ENCODE measurements at places on chromosomes 7 and 10.

- no peak for DNase-seq
These were observed 236.2 kb downstream of the PCLO start for GRCh38 chr7:82926477-82926876.

- peak; percentile 63 for DNase-seq
These were observed at the start of gene HDAC9 for GRCh38 chr7:18495412-18496340. HDAC9 (plus strand) TSS chr7:18495749; CDS start chr7:18496303, 554 bp downstream.

DNA sequence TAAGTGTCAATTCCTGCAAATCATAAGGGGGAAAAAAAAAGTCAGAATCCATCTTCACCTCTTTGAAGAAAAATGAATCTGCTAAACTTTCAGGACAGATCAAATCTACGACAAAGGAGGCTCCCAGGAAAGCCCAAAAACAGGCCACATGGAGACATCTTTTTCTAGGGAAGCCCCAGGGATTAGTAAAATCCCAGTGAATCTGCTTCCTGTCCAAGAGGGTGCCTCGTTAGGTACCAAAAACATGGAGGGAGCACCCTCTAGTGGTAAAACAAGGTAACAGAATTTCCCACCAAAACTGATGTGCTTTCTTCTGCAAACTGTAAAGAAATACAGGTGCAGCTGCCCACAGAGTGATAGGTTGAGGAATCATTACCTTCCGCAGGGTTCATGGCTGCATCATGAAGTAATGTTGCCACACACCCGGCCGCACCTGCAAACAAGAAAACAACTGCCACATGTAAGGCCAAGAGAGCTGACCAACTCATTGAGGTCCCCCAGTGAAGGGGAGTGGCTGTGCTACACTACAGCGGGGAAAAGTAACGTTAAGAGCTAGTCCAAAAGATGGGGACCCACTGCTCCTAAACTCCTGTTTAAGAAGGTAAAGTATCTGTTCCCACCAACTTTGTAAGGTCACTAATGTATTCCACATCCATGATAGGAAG lies 7.9 kb downstream of the SLC25A28 start:
- no peak for DNase-seq

DNA sequence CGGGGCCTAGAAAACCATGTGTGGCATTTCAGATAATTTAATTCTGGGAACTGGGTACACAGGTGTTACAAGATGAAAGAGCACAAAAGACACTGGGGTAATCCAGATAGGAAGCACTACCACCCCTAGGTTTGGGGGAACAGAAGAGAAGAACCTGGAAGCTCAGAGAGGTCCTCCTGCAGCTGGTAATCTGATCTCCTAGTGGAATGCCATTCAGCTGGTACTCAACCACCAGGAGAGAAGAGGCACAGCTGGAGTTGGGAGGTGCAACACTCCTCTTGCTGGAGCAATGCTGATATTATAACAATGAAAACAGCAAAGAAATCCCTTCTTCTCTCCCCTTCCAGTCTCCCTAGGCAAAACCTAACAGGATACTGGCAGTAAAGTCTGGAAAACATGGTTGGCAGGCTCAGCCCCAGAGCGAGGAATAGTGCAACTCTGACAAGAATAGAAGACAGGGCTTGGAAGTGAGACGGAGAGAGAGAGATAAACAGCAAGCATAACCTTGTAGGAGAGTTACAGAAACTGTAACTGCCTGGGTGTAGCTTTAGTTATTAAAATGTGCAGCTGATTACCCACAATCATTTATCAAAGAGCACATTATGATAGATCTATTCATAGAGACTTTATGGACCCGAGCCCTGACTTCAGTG lies 35.0 kb downstream of the NRF1 start:
- peak; percentile 47 for DNase-seq

DNA sequence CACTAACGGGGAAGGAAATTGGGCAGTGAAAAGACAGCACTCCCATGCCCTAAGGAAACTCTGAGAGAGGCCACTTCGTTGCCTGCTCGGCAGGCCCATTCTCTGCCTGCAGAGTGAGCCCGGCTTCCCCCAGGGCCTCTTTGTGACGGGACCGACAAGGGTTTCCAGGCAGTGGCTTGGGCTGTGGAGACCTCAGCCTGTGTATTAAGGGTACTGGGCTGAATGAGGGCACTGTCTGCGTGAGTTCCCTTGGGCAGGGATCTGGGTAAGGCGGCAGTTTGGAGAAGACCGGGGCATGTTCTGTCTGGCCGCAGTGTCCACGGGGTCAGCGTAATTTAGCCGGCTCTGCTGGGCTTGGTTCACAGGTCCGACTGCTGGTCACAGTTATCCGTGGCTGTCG lies 237.2 kb downstream of the MGMT start:
- DNase-seq, result no peak

DNA sequence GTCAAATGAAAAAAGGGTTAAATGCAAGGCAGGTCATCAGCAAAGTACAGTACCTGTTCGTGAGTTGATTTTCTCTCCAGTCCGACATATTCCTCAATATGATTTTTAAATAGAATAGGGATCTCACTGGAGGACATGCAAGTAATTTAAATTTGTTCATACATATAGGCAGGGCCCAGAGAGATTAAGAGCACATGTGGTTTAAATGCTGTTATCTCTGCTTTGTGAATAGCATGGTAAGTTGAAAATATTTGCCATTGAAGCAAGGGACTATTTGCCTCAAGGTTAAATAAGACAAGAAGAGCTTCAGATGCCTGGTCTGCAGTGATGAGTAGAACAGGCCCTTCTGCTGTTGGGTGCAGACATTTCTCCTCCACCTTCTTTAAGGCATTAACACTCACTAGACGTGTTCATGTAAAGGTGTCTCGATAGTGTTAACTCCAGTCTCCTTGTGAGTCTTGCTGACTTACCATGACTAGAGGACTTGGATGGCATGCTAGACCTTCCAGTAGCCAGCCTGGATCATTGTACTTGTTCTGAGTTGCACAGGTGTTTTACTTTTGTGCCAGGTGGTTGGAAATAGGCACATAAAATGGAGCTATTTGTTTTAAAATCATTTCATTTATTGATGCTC lies 15.6 kb upstream of the AKR1C3 start:
- DNase-seq, result no peak

DNA sequence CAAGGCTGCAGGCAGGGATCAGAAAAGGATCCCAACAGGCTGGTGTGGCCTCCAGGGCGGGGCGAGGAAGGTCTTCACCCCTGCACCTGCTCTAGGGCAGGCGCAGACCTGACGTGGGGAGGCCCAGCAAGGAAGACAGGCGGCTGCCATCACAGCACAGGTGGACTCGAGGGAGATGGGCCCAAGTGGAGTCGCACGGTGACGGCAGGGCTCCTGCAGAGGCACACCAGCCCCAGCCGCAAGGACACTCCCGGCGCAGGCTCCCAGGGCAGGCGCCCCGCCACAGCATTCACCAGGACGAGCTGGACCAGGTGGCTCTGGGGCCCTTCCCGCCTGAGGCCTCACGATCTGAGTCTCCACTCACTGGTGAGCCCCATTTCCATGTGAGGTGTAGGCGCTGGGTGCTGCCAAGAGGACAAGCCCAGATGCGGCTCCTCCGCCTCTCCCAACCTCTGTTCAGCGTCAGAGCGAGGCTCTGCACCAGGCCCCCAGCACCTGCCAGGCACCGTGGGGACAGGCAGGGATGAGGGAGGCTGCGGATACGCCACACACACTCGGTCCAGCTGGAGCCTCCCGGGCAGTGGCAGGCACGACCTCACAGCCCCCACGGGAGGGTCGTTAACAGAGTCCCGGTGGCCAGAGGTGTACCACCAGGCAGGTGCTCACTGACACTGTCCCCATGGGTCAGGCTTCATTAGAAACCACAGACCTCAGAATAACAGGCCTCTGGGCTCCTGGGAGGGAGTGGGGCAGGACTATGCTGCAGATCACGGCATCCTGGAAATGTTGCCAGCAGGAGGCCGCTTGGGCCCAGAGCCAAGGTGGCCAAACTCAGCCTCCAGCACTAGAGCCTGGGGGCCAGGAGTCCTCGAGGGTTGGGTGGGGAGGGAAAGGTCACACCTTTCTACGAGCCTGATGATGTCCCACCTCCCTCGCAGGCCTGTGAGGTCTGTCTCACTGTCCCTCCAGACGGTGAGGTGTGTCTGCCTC lies 111.6 kb downstream of the MAD1L1 start:
- DNase-seq, result no peak
